ENCODE measurements at places on chromosomes 12 and 14.
A peak's percentile ranks its signal among the peaks of the same experiment; 100 is the strongest.

DNA sequence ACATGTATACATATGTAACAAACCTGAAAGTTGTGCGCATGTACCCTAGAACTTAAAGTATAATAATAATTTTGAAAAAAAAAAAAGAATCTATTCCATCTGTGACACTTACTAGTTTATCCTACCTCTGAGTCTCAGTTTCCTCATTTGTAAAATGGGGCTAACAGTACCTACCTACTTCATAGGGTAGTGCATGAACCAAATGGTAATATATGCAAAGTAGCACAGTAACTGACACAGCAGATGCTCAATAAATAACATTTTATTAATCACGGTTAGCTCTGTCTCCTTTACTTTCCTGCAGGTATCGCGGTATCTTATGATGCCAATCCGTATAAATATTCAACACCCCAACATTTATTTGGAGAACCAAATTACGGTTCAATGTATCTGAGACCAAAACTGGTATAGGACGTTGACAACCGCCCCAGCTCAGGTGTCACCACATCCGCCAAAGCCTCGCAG, 703 bp downstream of the TMED10 start:
- DNase-seq = no peak

GRCh38 chr12:120649442-120650232, 9.2 kb downstream of the CABP1 start:
- DNase-seq = no peak

- DNase-seq = no peak
Observed at GRCh38 chr12:80299219-80299618, 144.8 kb upstream of the PTPRQ start.

DNA sequence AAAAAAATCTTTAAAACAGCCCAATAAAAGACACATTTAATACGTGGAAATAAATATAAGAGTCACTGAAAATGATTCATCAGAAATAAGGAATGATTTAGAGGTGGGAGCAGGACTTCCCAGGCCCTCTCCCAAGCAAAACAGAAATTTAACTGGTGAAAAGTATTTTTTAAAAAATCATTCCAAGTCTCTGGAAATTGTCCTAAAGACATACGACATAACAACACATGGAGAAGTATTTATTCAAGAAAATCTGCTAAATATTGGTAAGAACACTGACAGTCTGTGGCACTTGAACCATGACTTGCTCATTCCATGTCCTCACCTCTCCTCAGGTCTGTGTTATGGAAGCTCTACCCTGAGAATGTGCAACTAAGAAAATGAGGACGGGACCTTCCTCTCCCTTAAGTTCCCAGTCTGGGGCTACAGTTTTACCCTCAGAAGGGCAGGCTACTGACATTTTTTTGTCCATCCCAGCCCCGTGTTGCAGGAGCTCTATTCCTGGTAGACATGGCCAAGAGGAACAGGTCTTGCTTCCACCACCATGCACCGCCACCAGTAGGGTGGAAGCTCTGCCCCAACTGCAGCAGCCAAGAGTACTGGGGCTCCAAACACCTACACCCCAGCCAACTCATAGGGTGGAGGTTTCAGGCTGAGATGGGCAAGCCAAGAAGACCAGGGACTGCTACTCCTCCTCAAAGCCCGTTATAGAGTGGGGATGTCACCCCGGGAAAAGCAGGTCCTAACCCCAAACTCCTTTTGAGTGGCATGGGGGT, 193.0 kb downstream of the CRADD start:
- DNase-seq = no peak

- no peak for DNase-seq
Observed at GRCh38 chr12:67415473-67415872, 146.3 kb downstream of the CAND1 start.

DNA sequence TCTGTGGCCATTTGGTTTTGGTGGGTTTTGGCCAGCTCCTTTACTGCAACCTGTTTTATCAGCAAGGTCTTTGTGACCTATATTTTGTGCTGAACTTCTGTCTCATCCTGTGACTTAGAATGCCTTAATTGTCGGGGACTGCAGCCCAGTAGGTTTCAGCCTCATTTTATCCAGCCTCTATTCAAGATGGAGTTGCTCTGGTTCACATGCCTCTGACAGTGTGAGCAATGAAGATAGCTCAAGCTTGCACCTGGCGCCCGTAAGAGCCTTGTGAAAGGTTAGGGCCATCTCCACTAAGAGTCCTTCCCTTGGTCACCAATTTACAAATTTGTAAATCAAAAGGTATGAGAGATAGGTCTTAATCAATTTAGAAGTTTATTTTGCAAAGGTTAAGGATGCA, 19.4 kb downstream of the SLCO1B3 start:
- DNase-seq = no peak

GRCh38 chr12:66602483-66603143, 76.3 kb downstream of the GRIP1 start:
- DNase-seq = no peak

DNA sequence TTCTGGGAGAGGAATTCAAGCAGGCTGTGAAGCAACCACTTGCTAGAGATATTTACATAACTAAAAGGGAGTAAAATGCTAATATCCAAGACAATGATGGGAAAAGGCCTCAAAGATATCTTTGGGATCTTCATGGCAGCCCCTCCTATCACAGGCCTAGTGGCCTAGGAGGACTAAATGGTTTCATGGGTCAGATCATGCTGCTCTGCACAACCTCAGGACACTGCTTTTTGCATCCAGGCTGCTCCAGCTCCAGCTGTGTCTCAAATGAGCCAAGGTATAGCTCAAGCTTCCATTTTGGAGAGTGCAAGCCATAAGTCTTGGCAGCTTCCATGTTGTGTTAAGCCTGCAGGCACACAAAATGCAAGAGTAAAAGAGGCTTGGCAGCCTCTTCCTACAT, 195.6 kb upstream of the SSTR1 start:
- no peak for DNase-seq

- DNase-seq = no peak
Observed at GRCh38 chr14:33206981-33207380, 268.3 kb downstream of the NPAS3 start.

DNA sequence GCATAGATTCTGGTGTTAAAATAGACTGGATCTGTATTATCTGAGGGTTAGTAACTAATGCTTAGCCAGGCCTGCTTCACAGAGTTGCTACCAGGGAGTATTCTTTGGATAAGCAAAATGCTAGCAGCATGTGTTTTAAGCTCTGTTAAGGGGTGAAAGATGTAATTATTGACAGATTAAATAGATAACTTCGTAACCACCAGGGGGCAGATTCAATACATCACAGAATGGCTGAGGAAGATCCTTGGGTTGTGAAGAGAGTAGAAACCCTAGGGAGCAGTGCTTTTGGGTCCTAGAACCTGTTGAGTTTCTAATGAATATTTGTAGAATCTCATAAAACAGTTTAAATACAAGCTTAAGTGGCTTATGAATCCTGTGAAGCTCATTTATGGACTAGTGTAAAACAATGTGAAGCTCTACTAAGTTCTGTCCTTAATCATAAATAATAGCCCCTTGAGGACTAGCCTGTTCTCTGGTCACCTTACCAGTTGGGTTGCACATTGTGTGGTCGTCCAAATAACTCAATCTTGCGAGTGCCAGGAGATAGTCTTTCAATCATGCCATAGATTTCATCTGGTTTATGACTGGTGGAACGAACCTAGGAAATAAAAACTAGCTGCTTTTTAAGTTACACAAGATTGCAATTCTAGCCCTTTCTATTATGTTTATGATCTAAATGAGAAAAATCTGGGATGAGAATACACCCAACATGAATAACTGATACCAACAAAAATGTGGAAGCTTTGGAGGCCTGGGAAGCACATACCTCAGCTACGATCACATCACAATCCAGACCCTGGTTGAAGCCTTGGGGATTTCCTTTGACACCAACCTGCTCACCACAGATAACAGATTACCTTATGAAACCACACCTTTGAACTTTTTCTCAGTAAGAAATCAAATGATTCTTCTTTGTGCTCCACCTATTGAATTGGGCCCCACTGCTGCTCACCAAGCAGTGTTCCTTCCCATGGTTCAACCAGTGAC, 12.3 kb downstream of the METTL3 start:
- no peak for DNase-seq

- no peak for DNase-seq
Observed at GRCh38 chr12:112179916-112180315, 54.6 kb downstream of the TRAFD1 start.

DNA sequence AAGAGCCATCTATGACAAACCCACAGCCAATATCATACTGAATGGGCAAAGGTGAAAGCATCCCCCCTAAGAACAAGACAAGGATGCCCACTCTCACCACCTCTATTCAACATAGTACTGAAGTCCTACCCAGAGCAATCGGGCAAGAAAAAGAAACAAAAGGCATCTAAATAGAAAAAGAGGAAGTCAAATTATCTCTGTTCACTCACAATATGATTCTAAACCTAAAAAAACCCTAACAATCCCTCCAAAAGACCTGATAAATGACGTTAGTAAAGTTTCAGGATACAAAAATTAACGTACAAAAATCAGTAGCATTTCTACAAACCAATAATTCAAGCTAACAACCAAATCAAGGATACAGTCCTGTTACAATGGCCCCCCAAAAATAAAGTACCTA, 26.9 kb downstream of the MDM1 start:
- no peak for DNase-seq

DNA sequence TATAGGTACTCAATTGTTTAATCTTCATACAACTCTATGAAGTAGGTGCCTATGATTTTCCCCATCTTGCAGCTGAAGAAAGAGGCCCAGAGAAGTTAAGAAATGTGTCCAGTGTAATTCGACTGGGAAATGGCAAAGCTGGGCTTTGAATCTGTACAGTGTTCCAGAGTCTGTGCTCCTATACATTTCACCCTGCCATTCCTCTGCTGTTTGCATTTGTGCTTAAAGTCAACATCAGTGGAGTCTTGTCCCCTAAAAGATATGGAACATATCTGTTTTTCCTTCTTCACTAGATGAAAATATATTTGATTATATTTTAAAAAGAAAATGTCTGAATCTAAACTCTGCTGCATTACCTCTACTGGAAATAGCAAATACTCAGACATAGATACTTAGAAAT, 88.6 kb downstream of the SEC23A start:
- no peak for DNase-seq

GRCh38 chr12:90441431-90441830, 513.5 kb downstream of the CCER1 start:
- no peak for DNase-seq

- DNase-seq = peak; percentile 47
Observed at GRCh38 chr12:57756406-57757341, 1.8 kb downstream of the MARCHF9 start.

GRCh38 chr14:90518941-90519256, 122.1 kb downstream of the CALM1 start:
- DNase-seq = no peak

GRCh38 chr12:94790370-94790769, 140.0 kb upstream of the TMCC3 start:
- no peak for DNase-seq

DNA sequence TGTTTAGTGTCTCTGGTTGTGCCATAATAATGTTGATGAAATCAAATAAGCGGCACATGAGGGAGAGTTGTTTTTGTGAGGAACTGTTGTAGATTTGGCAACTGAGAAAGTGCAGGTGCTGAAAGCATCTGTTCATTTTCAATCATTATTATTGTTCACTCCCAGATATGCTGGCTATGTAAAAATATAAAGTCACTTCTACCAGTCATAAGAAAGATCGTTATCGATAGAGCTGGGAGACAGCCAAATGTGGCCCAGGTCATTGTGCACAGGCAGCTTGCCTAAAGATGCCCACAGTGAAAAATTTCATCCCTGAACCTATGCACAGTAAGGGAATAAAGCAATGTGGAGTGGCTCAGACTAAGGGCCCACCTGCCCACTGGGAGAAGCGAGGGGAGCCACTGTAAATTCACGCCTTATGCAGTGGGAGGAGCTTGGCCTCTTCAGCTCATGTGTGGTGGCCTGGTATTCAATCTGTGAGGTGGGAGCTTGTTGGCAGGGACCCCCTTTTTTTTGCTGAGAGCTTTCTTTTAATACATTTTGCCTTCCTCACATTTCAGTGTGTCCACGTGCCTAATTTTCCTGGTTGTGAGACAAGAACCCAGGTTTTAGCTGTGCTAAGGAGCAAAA, 1490.8 kb upstream of the TMEM132C start:
- DNase-seq = no peak

DNA sequence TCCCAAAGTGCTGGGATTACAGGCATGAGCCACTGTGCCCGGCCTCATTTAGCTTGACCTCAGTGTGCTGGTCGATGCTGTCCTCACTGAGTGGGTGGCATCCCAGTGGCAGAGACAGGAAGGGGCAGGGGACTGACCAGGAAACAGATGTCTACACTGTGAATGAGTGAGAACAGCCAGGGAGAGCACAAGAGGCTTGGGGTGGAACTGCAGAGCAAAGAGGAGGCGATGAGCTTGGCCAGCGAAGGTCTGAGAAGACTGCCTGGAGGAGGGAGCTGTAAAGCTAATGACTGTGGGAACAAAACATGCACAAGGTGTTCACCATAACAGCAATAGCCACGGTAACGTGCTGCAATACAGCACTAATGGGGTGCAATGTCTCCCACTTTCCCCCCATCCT, 57.2 kb upstream of the BEGAIN start:
- DNase-seq = no peak

DNA sequence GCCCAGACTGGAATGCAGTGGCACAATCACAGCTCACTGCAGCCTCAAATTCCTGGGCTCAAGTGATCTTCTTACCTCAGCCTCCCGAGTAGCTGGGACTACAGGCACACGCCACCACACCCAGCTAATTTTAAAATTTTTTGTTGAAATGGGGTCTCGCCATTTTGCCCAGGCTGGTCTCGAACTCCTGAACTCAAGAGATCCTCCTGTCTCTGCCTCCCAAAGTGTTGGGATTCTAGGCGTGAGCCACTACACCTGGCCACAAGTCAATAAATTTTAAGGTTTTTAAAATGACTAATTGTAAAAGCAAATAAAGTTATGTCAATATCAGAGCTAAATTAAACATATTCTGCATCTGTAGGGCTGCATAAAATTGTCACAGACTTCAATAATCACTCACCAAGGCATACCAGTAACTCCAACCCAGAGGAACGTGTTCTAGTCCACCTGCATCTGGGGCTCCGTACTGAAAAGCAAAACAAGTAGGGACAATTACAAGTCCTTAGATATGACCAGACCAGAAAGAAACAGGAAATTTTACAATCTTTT, 13.9 kb downstream of the GNS start:
- no peak for DNase-seq

DNA sequence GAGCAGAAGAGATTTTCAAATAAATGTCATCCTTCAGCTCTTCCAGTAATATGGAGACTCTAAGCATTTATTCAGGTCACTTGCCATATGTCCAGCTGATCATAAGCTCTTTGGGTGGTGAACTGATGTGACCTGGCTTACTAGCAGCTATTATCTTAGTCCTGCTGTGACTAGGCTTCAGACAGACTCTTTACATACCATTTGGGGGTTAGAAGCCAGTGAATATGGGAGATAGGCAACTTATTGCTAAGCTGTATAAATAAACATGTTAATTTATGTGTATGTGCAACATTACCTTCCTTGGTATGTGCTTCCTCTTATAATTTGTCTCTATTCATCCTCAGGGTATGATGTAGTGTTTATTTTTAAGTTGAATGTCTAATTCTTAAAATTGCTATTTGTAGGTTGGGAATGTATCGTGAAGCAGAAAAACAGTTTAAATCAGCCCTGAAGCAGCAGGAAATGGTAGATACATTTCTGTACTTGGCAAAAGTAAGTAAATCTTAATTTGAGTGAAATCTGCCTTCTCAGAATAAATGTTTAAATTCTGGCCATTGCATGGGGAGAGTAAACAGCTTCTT, 32.4 kb downstream of the TTC8 start:
- no peak for DNase-seq
